Tibial nerve (tissue), 4 donors: ENCODE measurements at places on chromosomes 16 and 17. TPM values are rescaled to one million over a fixed set of nuclear protein-coding genes. Genes with fewer than 3 reads are reported as not detected.
A peak's percentile ranks its signal among the peaks of the same experiment; 100 is the strongest.

GRCh38 chr17:78714534-78714933 lies 67.5 kb downstream of the CYTH1 start:
- H3K27me3 ChIP-seq: no peaks in the 10 kb centered on the region
- DNase-seq: no peak
- H3K27ac ChIP-seq: peak overlapping the region; percentile 87

- DNase-seq: no peak
- no peaks in the 10 kb centered on the region for H3K4me1 ChIP-seq
- H3K36me3 ChIP-seq: no peaks in the 10 kb centered on the region
- H3K4me3 ChIP-seq: no peak overlapping the region
- H3K27ac ChIP-seq: no peak overlapping the region
These were observed 431.8 kb downstream of the PMP22 start for GRCh38 chr17:14833201-14833785.

DNA sequence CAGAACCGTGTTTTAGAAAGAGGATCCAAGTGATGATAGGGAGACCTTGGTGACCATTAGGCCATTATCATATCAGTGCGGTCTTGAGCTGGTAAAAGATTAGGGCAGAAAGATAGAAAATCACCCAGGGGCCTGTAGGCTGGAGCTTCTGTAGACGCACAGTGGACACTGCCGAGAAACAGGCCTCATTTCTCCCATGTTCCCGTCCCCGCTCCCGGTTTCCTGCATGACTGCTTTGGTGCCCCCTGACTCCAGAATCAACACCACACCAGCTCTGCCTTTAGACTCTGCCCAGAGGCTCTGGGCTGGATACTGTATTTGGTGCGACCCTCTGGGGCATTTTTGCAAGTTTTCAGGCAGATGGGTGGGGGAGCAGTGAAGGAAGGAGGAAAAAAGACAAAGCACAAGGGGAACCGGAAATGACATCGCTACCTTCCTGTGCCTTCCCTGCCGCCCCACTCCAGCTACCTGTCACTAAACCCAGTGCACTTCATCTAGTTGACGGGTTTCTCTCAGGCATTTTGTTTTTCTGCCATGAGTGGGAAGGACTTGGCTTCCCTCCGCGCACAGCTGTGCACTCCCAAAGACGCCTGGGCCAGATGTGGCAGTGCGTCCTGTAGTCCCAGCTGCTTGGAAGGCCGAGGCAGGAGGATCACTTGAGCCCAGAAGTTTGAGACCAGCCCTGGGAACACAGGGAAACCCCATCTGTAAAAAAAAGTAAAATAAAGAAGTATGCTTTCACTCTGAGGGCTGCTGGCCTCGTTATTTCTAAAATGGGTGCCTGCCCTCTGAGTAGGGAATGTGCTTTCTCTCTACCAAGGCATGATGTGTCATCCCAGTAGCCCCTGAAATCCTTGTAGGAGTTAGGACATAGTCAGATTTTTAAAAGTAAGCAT lies 214.1 kb downstream of the RPTOR start:
- H3K4me3 ChIP-seq: no peak overlapping the region
- H3K36me3 ChIP-seq: no peaks in the 10 kb centered on the region
- no peaks in the 10 kb centered on the region for H3K27me3 ChIP-seq

ASPA gene
- total RNA-seq: 19.2 TPM

- no peak for DNase-seq
- H3K4me1 ChIP-seq: no peaks in the 10 kb centered on the region
- H3K27ac ChIP-seq: no peak overlapping the region
- H3K4me3 ChIP-seq: no peak overlapping the region
These were observed 35.3 kb upstream of the MMP2 start for GRCh38 chr16:55443434-55444346.

DNA sequence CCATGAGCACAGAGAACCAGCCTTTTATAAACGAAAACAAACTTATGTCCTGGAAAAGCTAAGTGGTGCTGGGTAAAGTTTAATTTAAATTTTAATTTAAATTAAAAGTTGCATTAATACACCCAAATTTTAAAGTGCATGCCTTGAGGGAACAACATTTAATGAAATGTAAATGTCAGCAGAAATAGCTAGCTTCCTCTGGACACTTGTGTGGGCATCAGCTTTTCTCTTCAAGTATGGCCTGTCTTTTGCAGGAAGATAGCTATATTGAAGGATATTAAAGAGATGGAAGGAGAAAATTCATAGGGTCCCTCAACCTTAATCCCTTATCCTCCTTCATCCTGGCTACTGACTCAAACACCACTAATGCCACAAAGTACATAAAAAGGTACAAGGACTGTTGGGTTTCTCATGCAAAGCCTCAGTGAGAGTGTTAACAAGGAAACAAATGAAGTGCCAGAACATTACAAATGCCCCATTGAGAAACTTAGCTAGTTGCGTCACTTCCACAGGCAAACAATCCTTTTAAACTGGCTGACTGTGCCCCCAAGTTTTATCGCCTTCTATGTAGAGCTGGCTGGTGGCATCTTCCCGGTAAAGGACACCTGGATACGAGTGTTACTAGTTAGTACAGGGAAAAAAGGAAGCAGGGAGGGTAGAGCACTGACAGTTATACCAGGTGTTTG lies 14.1 kb downstream of the PHF12 start:
- peaks cover 56% of the 10 kb centered on the region for H3K4me1 ChIP-seq
- H3K4me3 ChIP-seq: no peak overlapping the region
- H3K27me3 ChIP-seq: no peaks in the 10 kb centered on the region
- peak overlapping the region; percentile 85 for H3K27ac ChIP-seq
